ENCODE measurements at places on chromosomes 5 and 9. TPM values are rescaled to one million over a fixed set of nuclear protein-coding genes. Genes with fewer than 3 reads are reported as not detected.

HAVCR1 gene
- not detected for total RNA-seq

LCN1 gene
- total RNA-seq, result not detected

CCL19 gene
- total RNA-seq, result not detected

GRCh38 chr5:88556406-88556805 is 287.8 kb upstream of the TMEM161B start:
- no peak overlapping the region for H3K4me3 ChIP-seq
- H3K27ac ChIP-seq, result no peak overlapping the region
- no peaks in the 10 kb centered on the region for H3K36me3 ChIP-seq
- H3K27me3 ChIP-seq, result no peaks in the 10 kb centered on the region
- H3K4me1 ChIP-seq, result no peaks in the 10 kb centered on the region

GRCh38 chr9:112187404-112187803 is 12.3 kb upstream of the SUSD1 start:
- no peaks in the 10 kb centered on the region for H3K27me3 ChIP-seq
- no peak overlapping the region for H3K4me3 ChIP-seq
- no peak for DNase-seq
- H3K36me3 ChIP-seq, result no peaks in the 10 kb centered on the region
- no peak overlapping the region for H3K27ac ChIP-seq

GRCh38 chr5:77588175-77588574 is 50.3 kb downstream of the OTP start:
- no peak overlapping the region for H3K27ac ChIP-seq
- H3K27me3 ChIP-seq, result no peaks in the 10 kb centered on the region
- no peak for DNase-seq
- H3K36me3 ChIP-seq, result no peaks in the 10 kb centered on the region
- no peak overlapping the region for H3K4me3 ChIP-seq

GRCh38 chr5:59709346-59709821 is 184.1 kb downstream of the PDE4D start:
- no peak overlapping the region for H3K4me3 ChIP-seq
- DNase-seq, result no peak
- H3K4me1 ChIP-seq, result peaks cover 69% of the 10 kb centered on the region
- H3K27me3 ChIP-seq, result no peaks in the 10 kb centered on the region

- peaks cover 68% of the 10 kb centered on the region for H3K4me1 ChIP-seq
- H3K4me3 ChIP-seq, result no peak overlapping the region
- no peaks in the 10 kb centered on the region for H3K27me3 ChIP-seq
- peak overlapping the region; percentile 50 for H3K27ac ChIP-seq
- H3K36me3 ChIP-seq, result no peaks in the 10 kb centered on the region
These were observed 24.4 kb upstream of the SYNPO start for GRCh38 chr5:150616024-150616470.

- no peaks in the 10 kb centered on the region for H3K36me3 ChIP-seq
- H3K27ac ChIP-seq, result no peak overlapping the region
- no peak overlapping the region for H3K4me3 ChIP-seq
- H3K4me1 ChIP-seq, result peaks cover 69% of the 10 kb centered on the region
- H3K27me3 ChIP-seq, result no peaks in the 10 kb centered on the region
- no peak for DNase-seq
These were observed 73.7 kb downstream of the ITGA1 start for GRCh38 chr5:52861368-52861767.

- no peaks in the 10 kb centered on the region for H3K36me3 ChIP-seq
- H3K4me3 ChIP-seq, result no peak overlapping the region
- no peaks in the 10 kb centered on the region for H3K27me3 ChIP-seq
- H3K27ac ChIP-seq, result no peak overlapping the region
- no peak for DNase-seq
- H3K4me1 ChIP-seq, result no peaks in the 10 kb centered on the region
These were observed 38.4 kb downstream of the SH3TC2 start for GRCh38 chr5:149024477-149024876.

GRCh38 chr5:73499187-73499586 is 945 bp downstream of the BTF3 start:
- peaks cover 29% of the 10 kb centered on the region for H3K4me1 ChIP-seq
- DNase-seq, result no peak
- peaks cover 14% of the 10 kb centered on the region for H3K36me3 ChIP-seq
- H3K27ac ChIP-seq, result peak overlapping the region; percentile 97
- H3K27me3 ChIP-seq, result no peaks in the 10 kb centered on the region
- peak overlapping the region; percentile 64 for H3K4me3 ChIP-seq

GRCh38 chr5:172740428-172741205 is 30.4 kb downstream of the DUSP1 start:
- peak; percentile 94 for DNase-seq
- peak overlapping the region; percentile 95 for H3K27ac ChIP-seq
- H3K4me1 ChIP-seq, result peaks cover 63% of the 10 kb centered on the region
- H3K27me3 ChIP-seq, result no peaks in the 10 kb centered on the region

GRCh38 chr5:3786891-3787430 is 191.3 kb downstream of the IRX1 start:
- no peak for DNase-seq
- no peaks in the 10 kb centered on the region for H3K36me3 ChIP-seq
- H3K4me1 ChIP-seq, result no peaks in the 10 kb centered on the region
- peaks cover 6% of the 10 kb centered on the region for H3K27me3 ChIP-seq
